ENCODE measurements at places on chromosomes 7 and 10.

DNA sequence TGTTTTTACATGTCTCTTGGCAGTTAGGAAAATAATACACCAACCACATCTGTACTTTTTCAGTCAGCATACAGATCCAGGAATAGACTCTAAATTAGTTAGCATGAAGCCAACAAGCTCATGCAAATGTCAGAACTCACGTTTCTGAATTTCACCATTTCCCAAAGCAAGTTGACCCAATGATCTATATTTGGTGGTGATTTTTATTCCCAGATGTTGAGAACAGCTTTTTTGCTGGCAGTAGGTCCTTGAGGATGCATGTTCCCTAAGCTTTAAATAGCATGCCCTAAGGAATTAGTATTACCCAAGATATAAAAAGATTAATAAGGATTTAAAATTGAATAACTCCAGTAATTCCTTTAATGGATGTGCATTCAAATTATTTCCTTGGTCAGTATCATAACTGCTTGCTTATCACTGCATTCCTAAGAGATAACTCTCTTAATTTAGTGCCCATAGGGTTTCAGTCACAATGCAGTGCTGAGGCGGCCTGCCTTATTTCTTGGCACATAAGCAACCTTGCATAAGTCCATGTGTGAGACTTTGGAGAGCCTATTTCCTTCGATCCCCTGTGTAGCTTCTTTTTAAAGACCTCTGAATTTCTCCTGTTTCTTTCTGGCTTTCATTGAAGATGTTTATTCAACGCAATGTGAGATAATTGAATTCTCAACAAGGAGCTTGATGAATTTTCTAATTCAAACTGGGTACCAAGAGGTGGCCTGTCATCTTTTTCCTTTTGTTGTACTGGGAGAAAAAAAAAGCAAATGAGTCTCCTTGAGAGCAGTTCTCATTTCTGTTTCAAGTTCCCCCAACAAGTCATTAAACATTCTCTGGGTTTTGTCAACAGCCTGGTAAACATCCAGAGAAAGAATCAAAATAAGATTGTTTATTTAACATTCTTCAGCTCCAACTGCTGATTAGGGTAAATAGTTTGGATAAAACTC is 135.3 kb upstream of the MEOX2 start:
- peak; percentile 68 for DNase-seq

GRCh38 chr7:139118805-139119485 is 9.4 kb upstream of the ZC3HAV1 start:
- no peak for DNase-seq

DNA sequence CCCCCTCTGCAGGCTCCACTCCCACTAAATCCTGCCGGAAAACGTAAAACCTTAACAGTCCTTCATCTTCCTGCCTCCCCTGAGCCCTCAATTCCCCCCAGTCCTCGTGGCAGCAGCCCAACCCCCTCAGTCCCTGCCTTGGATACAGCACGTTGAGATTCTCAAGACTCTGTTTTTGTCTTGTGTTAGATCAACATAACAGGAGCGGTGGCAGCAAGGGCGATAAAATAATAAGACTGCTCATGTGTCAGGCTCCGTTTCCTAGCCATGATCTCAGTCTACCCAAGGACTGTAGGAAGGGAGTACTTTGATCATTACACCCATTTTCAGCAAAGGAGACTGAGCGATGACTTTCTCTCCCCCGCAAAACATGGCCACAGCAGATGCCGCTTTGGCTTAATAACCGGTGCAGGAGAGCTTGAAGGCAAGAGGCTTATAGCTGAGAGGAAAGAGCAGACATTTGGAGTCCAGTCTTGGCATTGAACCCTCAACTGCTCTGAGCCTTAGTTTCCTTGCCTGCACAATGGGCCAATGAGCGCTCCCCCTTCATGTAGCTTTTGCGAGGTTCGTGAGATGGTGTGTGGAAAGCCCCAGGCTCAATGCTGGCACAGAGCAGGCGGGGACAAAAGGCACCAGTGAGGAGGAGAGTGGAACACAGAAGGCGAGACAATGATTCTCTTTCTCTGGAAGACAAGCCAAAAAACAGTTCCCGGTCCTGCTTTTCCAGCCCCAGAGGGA is 42.1 kb upstream of the PCBD1 start:
- DNase-seq: no peak

- DNase-seq: no peak
Observed at GRCh38 chr7:22182149-22182548, 174.8 kb downstream of the RAPGEF5 start.

DNA sequence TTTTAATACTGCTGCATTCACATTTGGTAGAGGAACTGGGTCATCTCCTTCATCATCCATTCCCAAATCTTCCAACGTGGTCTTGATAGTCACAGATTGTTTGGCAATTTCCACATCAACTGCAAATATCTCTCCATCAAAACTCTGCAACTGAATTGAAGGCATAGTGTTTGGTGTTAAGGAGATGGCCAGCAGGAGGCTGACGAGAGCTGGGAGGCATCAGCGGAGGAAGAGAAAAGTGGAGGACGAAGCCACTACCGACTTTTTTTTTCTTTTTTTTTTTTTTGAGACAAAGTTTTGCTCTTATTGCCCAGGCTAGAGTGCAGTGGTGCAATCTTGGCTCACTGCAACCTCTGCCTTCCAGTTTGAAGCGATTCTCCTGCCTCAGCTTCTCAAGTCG is 205.0 kb upstream of the KCTD7 start:
- DNase-seq: no peak

DNA sequence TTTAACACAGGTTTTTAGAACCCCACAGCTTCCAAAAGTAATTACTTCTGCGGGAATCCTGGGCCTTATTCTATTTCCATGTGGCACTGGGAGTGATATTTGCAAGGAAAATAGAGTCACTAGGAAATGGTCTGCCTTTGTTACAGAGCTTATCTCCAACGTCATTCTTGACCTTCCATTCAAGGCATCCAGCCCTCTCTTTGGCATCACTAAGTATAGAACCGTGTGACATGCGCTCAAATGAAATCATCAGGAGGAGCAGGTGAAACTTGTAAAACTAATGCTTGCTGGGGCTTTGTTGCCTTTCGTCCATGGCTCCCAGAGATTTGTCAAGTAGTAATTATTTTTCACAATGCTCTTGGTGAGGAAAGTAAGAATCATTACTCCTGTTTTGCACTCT is 73.4 kb downstream of the PAPSS2 start:
- DNase-seq: no peak

- DNase-seq: no peak
Observed at GRCh38 chr7:3957472-3958108, 656.5 kb downstream of the SDK1 start.

- DNase-seq: peak; percentile 88
Observed at GRCh38 chr7:79789584-79790345, 336.3 kb upstream of the MAGI2 start.

- DNase-seq: no peak
Observed at GRCh38 chr7:110308791-110309190, 782.1 kb upstream of the LRRN3 start.

- DNase-seq: no peak
Observed at GRCh38 chr7:54802114-54802513, 43.1 kb upstream of the SEC61G start.

GRCh38 chr10:110486680-110487410 is 10.9 kb upstream of the DUSP5 start:
- no peak for DNase-seq

DNA sequence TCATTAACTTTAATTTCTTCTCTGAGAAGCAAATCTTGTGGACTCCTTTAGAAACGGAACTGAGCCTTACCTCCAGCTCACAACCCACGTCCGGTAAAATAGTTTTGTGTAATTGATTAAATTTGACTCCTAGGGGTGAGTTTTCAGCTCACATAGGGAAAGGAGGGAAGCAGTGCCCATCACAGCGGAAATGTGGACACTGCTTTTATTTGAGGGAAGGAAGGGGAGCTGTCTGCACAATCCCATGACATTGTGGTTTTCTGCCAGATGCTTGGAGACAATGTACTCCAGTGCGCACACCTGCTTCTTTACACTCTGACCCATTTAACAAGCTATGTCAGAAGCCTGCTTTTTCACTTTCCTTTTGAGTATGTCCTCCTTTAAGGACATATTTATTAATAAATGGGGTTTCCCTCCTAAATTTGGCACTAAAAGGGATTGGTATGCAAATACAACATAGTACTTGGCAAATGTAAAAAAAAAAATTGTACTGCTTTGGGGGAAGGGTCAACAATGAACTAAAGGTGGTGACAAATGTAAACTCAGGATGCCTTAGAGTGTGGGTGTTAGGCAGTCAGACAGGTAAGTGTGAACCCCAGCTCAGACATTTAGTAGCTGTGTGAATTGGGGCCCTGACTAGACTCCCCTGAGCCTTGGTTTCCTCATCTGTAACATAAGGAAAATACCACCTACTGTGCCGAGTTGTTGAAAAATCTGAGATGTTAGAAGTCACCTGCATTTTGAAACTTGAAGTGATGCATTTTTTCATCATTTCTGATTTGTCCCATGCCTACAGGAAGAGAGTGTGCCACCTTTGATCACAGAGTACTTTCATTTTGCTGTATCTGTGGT is 90.2 kb upstream of the KLF6 start:
- DNase-seq: no peak

GRCh38 chr7:107332488-107333269 is 137.2 kb upstream of the GPR22 start:
- no peak for DNase-seq

GRCh38 chr7:140049339-140050024 is 13.3 kb downstream of the PARP12 start:
- no peak for DNase-seq

GRCh38 chr7:70700055-70700940 is 431.6 kb upstream of the GALNT17 start:
- DNase-seq: no peak

DNA sequence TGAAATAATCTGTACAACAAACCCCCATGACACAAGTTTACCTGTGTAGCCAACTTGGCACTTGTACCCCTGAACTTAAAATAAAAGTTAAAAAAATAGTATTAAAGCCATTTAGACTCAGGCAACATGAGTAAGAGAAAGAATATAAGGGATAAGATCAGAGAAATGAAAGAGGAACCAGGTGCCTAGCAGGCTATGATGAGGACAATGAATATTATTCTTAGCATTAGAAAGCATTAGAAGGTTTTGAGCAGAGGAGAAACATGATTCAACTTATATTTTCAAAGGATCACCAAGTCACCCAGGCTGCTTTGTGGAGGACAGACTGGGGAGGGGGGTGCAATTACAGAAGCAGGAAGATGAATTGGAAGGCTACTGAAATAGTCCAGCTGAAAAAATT is 48.1 kb upstream of the TES start:
- no peak for DNase-seq

- DNase-seq: peak; percentile 47
Observed at GRCh38 chr10:92419740-92420545, 129.0 kb downstream of the MARCHF5 start.

GRCh38 chr7:155852426-155853301 is 40.4 kb upstream of the SHH start:
- DNase-seq: no peak

DNA sequence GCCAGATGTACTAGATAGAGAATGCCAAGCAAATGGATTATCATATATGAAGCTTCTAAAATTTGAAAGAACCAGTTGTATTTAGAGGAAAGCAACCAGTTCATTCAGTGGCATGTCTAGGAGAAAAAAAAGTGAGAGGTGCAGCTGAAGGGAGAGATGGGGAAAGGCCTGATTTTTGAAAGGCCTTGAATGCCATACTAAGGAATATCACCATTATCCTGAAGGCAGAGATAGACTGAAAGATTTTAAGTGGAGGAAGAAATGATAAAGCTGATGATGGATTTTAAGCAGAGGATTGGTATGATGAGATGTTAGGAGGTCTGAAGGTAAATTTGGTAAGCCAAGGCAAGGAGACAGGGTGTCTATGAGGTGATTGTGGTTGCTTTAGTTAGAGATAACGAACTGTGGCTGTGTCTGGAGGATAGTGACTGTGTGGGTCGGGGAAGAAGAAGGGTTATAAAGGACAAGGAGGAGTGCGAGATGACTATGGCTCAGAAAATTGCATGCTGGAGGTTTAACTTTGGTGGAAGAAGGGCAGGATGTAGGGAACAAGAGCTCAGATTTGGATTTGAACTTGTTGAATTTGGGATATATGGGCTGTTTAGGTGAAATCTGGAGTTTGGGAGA is 330.8 kb downstream of the EXOC4 start:
- DNase-seq: no peak

GRCh38 chr7:77858278-77858677 is 59.7 kb downstream of the PHTF2 start:
- DNase-seq: no peak

DNA sequence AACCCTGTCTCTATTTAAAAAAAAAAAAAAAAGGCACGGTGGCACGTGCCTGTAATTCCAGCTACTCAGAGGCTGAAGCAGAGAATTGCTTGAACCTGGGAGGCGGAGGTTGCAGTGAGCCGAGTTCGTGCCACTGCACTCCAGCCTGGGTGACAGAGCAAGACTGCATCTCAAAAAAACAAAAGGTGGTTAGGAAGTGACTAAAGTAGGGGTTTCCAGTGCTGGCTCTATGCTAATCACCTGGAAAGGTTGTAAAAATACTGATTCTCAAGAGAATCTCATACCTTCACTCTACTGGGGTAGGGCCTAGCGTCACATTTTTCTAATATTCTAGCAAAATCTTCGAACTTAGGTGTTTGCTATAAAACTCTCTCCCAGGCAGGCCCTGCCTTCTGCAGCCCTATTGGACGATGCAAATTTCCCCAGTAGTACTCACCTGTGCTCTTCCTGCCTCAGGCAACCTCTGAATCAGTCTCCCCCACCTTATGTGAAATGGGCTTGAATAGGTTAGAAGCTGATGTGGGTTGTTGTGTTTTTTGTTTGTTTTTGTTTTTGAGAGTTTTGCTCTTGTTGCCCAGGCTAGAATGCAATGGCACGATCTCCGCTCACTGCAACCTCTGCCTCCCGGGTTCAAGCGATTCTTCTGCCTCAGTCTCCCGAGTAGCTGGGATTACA is 3.5 kb downstream of the ZP3 start:
- DNase-seq: no peak

DNA sequence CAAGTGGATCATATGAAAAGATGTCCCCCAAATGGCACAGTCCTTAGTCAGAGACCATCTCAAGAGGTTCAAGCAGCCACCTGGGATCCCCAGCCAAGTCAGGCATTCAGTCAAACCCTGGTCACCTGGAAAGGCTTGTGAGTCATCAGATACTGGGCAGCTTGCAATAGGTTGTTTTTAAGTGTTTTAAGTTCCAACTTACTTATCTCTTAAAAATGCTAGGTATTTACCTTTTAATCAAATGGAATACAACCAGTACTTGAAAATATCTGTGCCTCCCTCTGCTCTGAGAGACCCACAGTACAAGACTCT is 262.2 kb downstream of the WDR11 start:
- DNase-seq: no peak

GRCh38 chr10:48838834-48839233 is 100.8 kb downstream of the LRRC18 start:
- DNase-seq: no peak

- no peak for DNase-seq
Observed at GRCh38 chr7:132437730-132438129, 138.5 kb downstream of the PLXNA4 start.

GRCh38 chr7:22639396-22639795 is 87.6 kb upstream of the IL6 start:
- DNase-seq: no peak

- no peak for DNase-seq
Observed at GRCh38 chr10:78377356-78377755, 343.7 kb downstream of the RPS24 start.

- DNase-seq: peak; percentile 44
Observed at GRCh38 chr7:30510124-30511075, 5.8 kb upstream of the GGCT start.
